ENCODE measurements at places on chromosomes 2 and 18. TPM values are rescaled to one million over a fixed set of nuclear protein-coding genes. Genes with fewer than 3 reads are reported as not detected.

- no peak for DNase-seq
Observed at GRCh38 chr2:178128836-178129630, 16.8 kb downstream of the RBM45 start.

DNA sequence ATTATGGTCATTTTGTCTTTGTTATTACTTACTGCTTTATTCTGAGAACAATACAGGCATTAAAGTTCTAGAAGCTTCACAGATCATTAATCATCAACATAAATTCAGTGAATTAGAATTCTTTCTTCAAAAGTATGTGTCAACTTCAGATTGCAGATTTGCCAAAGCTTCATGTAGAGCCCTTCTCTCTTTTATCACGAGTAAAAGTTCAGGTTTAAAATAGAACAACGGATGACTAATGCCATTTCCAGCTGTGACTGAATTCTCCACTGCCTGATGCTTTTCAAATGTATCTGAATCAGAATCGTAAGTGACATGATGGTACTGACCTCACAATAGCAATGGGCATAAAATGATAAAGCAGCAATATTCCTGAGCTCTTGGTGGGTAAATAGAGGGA lies 116.0 kb downstream of the ABCA12 start:
- DNase-seq: no peak

GRCh38 chr2:148048475-148049221 lies 27.8 kb downstream of the MBD5 start:
- no peak for DNase-seq

HOXD1 gene
- total RNA-seq: not detected

HOXD13 gene
- total RNA-seq: not detected

GRCh38 chr18:46373791-46374190 lies 269.6 kb downstream of the HAUS1 start:
- no peak for DNase-seq

ANKRD53 gene
- not detected for total RNA-seq

SPDYA gene
- total RNA-seq: 1.7 TPM

DNA sequence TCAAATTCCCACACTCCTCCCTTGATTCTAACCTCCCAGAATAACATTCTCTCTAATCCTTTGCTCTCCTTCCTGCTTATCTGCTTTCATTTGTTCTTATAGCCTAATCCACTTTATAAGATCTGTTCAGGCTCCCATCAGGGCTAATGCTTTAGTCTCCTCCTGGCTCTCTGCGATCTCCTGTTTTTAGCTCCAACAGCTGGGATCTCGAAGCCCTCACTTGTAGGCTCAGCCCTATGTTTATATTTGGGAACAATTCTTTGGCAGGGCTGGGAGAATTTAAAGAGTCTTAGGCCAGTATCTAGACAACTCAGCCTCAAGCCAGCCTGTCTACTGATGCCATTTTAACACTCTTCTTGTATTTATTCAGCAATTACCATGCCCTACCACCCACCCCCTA lies 27.2 kb upstream of the RAPH1 start:
- DNase-seq: no peak

PHOSPHO2 gene
- total RNA-seq: 2.9 TPM

- no peak for DNase-seq
Observed at GRCh38 chr2:8663997-8664396, 17.9 kb upstream of the ID2 start.

All from OCI-LY7 (cell line).